Left lung (tissue), 14 donors: ENCODE measurements at places on chromosomes 5 and 9.

- no peak for DNase-seq
Observed at GRCh38 chr5:171475596-171475995, 56.1 kb downstream of the FGF18 start.

GRCh38 chr5:83451955-83452354, 19.6 kb upstream of the VCAN start:
- DNase-seq: no peak

DNA sequence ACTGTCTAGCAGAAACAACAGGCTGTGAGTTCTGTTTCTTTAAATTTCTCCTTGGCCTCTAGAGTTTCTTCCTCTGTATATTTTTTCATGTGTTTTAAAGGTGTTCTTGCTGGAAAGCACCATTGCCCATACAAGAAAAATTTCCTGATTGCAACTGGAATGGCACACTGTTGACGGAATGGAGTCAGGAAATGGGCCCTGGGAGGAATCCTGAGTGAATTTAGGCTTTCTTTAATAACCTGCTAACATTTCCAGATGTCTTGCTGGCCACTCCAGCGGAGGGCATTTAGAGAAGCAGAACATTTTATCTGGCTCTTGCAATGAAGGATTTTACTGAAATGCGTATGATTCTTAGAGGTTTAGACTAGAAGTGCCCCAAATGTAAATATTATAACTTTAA, 736.3 kb downstream of the TAF11L14 start:
- no peak for DNase-seq

DNA sequence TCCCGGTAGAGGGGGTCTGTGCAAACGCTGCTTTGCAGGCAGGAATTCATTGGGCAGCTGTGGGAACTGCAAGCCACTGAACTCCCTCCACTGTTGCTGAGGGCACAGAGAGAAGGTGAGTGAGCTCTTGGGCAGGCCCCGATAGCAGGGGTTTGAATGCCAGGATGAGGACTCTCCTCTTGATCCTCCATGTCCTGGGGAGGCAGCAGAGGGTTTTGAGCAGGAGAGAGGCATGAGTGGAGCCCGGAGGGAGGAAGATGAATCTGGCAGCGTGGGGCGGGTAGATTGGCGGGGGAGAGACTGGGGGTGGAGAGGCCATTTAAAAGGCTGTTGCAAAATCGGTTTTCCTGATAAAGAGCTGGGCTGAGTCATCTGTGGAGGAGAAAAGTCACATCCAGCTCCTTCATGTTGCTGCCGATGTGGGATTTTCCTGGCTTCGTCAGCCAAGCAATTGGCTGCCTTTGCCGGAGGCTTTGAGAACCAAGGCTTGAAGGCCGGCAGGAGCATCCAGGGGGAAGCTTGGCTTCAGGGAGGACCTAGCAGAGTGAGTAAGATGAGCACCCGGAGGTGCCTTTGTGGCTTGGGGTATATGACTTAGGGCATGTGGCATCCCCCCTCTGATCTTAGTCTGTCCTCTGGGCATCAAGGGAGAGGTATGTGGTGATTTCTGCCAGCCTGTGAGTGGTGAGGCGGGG, at the start of gene SYNPO:
Gene SYNPO (plus strand): TSS at position 350 of the 695 bp plus-strand sequence. CDS start 7,616 bp downstream, outside the sequence.
- peak; percentile 74 for DNase-seq

- no peak for DNase-seq
Observed at GRCh38 chr9:81132796-81133195, 556.6 kb downstream of the TLE1 start.

GRCh38 chr9:88529496-88529895, 5.5 kb upstream of the NXNL2 start:
- no peak for DNase-seq

GRCh38 chr5:111227801-111228200, 3.6 kb downstream of the CAMK4 start:
- no peak for DNase-seq

GRCh38 chr5:173454361-173454735, 126.1 kb upstream of the STC2 start:
- no peak for DNase-seq

DNA sequence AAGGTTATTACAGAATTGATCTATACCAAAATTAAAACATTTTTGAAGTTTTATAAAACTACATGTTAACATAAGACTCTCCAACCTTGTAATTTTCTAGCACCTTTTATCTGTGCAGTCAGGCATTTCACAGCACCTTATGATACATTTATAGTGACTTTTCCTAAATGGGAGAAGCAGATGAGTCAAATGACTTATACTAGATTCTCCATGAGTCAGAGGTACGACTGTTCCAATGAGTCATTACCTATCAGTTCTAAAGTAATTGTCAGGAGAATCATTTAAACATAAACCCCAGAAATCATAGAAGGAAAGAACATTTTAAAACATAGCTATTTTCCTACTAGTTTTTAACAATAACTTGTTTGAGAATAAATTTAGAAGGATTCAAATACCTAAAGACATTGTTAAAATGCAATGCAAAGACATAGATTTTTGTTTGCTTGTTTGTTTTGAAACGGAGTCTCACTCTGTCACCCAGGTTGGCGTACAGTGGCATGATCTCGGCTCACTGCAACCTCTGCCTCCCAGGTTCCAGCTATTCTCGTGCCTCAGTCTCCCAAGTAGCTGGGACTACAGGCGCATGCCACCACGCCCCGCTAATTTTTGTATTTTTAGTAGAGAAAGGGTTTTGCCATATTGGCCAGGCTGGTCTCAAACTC, 34.7 kb upstream of the DMXL1 start:
- no peak for DNase-seq

- no peak for DNase-seq
Observed at GRCh38 chr5:15630441-15630840, 130.5 kb downstream of the FBXL7 start.

DNA sequence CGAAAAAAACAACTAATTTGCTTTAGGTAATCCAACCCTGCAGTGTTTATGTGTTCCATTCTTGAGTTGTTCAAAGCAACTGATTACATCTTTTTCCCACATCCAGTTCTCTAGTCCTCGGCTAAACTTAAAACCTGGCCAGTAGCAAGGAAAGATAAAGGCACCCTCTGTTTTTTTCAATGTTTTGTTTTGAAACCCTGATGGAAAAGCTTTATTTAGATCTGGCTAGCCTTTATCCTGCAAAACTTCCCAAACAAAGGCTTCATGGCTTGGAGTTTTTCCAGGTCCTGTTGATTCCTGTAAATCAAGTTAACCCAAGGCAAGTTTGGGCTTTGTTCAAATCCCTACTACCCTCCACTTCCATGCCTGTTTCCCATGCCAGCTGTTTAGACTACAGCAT, 105.1 kb downstream of the CEMIP2 start:
- DNase-seq: no peak

- DNase-seq: no peak
Observed at GRCh38 chr9:129422843-129423192, 198.1 kb downstream of the C9orf50 start.

- no peak for DNase-seq
Observed at GRCh38 chr9:71490810-71491209, 277.5 kb downstream of the CEMIP2 start.

DNA sequence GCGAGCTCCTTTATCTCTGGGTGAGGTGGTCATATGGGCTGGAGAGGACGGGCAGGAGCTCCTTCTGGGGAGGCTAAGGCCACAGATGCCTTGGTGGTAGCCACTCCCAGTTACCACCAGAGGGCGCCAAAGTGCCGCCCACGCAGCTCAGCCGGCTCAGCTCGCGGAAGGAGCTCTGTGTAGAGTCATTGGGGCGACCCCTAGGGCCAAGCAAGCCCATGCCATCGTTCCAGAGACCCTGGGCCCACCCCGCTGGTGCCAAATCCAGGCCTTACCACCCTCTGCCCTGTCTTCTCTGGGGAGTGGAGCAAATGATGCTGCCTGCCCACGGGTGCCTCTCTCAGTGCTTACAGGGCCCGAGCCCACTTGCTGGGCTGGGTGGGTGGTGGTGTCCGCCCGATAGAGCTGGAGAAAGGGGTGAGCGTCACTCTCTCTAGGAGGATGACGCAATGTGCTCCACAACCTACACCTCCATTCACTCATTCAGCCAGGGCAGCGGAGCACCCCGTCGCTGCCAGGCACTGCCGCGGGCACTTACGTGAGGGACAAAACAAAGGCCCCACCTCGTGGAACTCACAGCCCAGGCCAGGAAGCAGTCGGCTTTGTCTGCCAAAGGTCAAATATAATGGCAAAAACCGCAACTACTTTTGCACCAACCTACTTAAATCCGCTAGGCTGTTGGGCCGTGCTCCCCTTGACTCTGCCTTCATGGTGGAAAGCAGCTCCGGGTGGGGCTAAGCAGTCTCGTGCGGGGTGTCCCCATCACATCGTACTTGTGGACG, 13.8 kb downstream of the TSPAN17 start:
- DNase-seq: peak; percentile 65

GRCh38 chr5:92927291-92927778, 653.7 kb downstream of the NR2F1-AS1 start:
- peak; percentile 34 for DNase-seq

GRCh38 chr5:56070851-56071465, 76.2 kb upstream of the IL6ST start:
- DNase-seq: no peak

DNA sequence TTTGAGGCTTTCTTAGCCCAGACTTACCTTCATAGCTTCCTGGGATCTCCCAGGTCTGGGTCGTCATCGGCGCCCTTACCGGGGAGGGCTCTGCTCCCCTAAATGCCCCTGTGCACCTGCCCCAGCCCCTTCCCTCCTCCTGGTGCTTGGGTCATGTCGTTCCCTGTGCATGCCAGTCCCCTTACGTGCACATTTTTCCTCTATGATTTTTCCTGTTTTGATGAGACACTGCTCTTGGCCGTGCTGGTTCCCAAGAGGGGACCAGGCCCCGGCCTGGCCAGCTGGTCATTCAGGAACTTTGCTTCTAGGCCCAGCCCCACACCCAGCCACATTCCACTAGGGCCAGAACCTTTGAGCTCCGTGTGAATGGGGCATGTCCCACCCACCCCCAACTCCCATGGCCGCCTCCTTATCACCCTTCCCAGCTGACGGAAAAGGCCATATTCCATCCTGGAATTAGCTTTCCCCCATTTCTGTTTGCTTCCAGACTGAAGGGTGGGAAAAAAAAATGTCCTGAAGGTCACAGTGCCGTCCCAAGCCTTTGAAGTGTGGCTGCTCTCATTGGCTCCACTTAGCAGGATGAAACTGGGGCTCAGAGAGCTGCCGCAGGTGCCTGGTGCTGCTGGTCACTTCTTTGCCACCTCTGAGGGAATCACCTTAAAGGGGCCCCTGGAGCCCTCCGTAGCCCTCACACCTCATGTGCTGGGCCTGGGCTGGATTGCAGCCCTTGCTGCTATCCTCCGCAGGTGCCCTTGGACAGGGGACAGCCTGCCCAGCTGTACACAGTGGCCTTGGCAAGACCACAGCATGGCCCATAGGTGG, 25.1 kb downstream of the ERGIC1 start:
- DNase-seq: no peak

GRCh38 chr9:133693116-133693515, 45.0 kb downstream of the SARDH start:
- no peak for DNase-seq

GRCh38 chr9:8136477-8136876, 336.9 kb upstream of the DMAC1 start:
- DNase-seq: no peak

- DNase-seq: no peak
Observed at GRCh38 chr9:90343991-90344390, 298.6 kb downstream of the DIRAS2 start.

DNA sequence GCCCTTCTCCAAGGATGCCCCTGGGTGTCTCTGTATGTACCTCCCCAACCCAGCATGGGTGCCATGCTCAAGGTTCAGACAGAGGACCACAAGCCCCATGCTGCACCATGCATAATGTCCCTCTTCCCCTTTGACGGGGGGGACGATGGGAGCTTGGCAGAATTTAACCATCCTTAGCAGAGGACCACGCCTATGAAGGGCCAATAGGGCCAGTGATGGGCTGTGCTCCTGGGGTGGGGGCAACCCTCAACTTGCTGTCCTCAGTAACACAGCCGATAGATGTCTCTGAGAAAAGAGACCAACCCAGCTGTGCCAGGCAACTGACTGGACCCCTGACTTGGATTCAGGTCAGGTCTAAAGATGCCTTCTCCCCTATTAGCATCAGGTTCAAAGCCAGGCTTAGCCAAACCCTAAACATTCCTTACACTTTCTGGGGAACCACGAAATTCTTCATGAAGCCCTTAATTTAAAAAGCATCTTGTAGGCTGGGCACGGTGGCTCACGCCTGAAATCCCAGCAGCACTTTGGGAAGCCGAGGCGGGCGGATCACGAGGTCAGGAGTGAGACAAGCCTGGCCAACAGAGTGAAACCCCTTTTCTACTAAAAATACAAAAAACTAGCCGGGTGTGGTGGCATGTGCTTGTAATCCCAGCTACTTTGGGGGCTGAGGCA, 20.7 kb upstream of the JADE2 start:
- DNase-seq: no peak

GRCh38 chr9:106896695-106897094, 33.7 kb downstream of the ZNF462 start:
- no peak for DNase-seq

GRCh38 chr5:116396476-116397099, 178.0 kb downstream of the SEMA6A start:
- DNase-seq: no peak

- DNase-seq: no peak
Observed at GRCh38 chr9:26656003-26656870, 236.4 kb downstream of the CAAP1 start.

DNA sequence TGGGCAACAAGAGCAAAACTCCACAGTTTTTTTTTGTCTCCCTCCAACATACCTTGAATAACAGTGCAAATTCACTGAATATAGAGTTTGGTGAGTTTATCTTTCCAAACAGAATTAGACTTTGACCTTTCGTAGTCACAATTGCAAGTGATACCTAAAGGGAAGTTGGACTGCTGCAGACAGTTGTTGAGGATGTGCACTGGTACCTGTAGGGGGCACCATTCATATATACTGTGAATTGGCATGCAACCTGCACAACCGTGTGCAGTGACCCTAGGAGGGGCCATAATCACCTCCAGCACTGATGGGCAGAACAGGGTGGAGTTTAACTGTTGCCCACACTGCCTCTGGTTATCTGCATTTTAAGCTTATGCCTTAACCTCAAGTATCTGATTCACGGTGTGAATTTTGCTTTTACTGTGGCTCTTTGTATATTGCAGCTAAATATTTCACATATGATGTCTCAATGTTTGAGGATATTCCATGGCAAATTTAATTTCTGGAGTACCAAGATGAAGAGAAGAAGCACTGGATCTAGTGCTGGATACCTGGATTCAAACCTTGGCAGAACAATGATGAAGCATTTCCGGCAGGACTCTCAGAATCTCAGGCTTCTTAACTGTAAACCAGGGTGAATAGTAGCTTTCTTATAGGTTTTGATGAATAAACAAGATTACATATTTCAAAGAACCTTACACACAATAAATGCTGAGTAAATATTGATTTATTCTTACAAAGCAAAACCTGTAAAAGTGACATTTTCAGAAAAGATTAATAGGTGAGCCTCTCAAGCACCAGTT, 144.3 kb downstream of the ACTBL2 start:
- DNase-seq: no peak

GRCh38 chr5:81314581-81314980, 13.2 kb downstream of the ZCCHC9 start:
- DNase-seq: no peak

- no peak for DNase-seq
Observed at GRCh38 chr5:157046041-157046440, 12.9 kb downstream of the HAVCR1 start.
